ENCODE measurements at places on chromosomes 11 and 22.

GRCh38 chr11:10314199-10315072 is 9.6 kb downstream of the ADM start:
- DNase-seq: peak; percentile 44

GRCh38 chr22:39028281-39028680 is 7.4 kb downstream of the APOBEC3D start:
- DNase-seq: peak; percentile 27

DNA sequence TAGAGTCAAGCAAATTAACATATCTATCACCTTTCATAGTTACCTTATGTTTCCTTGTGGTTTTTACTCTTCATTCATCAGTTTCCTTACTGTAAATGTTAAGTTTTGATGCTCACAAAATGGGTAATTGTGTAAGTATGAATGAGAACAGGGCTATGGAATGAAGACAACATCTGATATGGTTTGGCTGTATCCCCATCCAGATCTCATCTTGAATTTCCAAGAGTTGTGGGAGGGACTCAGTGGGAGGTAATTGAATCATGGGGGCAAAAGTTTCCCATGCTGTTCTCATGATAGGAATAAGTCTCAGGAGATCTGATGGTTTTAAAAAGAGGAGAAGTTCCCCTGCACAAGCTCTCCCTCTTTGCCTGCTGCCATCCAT is 107.6 kb downstream of the CCDC34 start:
- peak; percentile 98 for DNase-seq

- no peak for DNase-seq
Measured at GRCh38 chr22:44595841-44596341, 97.9 kb upstream of the RTL6 start.

DNA sequence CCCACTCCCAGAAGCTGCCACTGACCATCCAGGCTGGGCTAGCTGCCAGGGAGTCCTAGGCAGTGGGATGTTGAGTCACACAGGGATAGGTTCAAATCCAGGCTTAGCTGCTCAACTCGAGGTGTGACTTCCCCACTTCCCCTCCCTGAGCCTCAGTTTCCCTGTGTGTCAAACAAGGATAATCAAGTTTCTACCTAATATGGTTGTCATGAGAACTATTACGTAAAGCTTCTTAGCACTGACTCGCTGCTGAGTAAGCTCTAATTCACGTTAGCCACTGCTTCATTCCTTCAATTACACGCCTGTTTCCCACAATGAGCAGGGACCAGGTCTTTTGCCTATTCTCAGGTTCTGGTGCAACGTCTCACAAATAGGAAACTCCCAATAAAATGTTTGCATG is 67.7 kb downstream of the SEZ6L start:
- DNase-seq: peak; percentile 22

GRCh38 chr22:35441489-35442100 is 41.7 kb downstream of the MCM5 start:
- no peak for DNase-seq

GRCh38 chr11:27203077-27203647 is 159.9 kb downstream of the CCDC34 start:
- no peak for DNase-seq

DNA sequence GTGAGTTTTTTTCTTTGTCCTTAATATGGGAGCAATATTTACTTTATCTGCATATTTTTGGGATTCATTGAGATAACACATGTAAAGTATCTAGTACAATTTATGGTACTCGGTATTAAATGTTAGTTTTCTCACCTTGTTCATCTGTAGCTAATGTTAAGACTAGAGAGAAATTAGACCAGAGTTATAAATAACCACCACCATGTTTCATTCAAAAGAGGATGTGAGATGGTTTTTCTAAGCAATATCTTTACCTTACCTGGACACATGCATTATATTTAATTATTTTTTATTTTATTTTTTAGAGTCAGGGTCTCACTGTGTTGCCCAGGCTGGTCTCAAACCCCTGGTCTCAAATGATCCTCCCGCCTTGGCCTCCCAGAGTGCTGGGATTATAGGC is 18.4 kb downstream of the ARHGAP42 start:
- DNase-seq: no peak

DNA sequence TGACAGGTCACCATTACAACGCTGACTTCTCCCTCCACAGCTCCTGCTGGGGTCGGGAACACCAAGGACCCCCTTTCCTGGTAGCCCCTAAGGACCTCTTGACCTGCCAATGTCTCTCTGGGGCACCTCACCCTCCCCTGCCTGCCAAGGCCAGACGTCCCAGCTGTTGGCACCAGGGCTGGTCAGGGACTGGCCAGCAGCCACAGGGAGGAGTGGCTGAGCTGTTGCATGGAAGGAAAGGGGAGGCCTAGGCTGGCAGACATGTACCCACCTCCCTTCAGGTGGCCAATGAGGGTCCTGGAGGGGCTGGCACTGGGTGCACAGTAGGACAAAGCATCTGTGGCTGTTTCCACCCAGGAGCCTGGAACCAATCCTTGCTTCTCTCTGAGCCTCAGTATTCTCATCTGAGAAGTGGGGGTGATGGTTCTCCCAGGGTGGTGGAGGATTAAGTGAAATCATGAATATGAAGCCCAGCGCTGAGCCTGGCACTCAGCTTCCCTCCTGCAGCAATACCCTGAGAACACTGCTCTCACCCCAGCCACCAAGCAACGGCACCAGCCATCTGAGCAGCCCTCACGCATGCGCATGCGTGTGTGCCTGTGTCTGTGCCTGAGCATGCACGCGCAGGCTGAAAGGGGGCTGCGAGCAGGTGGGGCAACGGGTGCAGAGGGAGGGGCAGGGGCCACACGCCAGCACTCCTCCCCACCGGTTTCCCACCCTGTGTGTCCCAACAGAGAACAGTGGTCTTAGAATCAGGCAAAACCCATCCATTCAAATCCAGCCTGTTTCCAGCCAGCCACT is 5.9 kb downstream of the KCNJ4 start:
- no peak for DNase-seq

DNA sequence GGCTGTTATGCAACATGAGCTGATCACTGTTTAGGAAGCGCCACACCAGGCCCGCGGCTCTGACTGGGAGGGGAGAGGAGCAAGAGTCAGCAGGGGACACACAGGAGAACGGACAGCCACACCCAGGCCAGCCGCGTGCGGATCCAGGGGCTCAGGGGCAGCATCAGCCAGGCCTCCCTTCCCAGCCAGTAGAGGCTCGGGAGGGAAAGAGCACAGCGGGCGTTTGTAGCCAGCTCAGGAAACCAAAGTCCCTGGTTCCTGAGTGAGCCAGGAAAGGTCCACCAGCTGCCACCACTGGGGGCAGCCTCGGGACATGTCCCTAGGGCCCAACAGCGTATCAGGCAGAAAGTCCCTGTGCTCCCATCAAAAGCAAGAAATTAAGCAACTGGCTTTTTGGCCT is 71.8 kb upstream of the PITPNB start:
- peak; percentile 41 for DNase-seq
